ENCODE measurements at places on chromosomes 2 and 18.

DNA sequence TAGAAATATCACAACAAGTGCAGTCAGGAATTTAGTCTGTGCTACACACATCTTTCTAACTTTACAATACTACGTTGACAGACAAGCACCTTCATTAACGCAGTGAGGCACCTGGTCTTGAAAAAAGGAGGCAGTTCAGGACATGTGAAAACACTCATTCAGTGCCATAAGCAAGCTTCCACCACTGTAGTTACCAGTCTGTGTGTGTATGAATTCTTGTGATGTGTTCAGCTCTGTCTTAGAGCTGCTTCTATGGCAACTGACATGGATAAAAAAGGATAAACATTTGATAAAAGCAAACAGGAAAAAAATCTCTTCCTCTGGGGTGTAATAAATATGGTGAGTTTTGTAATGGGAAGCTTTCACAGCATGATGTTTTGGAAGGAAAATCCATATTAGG is 623.8 kb upstream of the NXPH2 start:
- no peak for DNase-seq

DNA sequence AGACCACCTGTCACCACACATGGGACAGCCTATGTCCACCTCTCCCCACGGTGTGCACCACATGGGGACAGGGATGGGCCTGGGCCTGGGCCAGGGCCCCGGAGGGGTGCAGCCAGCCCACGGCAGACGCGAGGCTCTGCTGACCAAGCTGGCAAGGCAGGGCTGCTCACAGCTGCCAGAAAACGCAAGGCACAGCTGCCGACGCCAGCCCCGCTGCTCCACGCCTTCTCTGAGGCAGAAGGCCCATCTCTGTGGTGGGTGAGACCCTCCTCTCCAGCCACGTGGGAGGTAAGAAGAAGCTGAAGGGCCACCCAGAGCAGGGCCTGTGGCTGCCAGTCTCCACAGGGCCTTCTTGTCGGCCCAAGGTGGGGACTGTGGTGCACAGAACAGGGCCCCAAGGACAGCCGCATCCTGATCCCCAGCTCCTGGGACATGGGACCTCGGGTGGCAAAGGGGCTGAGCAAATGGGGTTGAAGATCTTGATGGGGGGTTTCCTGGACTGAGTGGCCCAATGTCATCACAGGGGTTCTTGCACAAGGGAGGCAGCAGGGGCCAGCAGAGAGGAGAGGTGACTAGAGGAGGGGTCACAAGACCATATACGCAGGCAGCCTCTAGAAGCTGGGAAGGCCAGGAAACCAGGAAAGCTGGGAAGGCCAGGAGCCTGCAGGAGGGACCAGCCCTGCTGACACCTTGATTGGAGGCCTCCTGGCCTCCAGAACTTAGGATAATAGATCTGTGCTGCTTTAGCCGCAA is 72.3 kb downstream of the NDUFA10 start:
- DNase-seq = no peak

GRCh38 chr2:23436346-23437098 is 51.5 kb downstream of the KLHL29 start:
- DNase-seq = no peak

- DNase-seq = no peak
Measured at GRCh38 chr2:176135035-176135440, 5.5 kb downstream of the HOXD8 start.

GRCh38 chr2:129923265-129924091 is 56.0 kb upstream of the RAB6C start:
- peak; percentile 24 for DNase-seq

DNA sequence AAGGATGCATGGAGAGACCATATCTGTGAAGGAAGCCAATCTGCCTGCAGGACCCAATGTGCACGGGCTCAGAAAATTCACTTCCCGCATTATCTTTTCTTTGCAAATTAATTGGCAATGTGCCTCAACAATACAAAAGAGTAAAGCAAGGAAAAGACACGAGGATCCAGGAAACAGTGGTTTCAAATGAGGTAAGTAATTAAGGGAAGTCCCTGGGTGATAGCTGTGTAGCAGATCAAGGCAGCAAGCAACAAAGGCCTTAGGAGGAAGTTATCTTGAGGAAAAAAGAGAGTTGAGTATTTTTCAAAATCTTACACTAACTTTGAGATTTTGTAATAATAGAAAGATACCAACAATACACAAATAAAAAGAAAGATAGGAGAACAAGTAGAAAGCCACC is 44.3 kb upstream of the TGIF1 start:
- DNase-seq = no peak

DNA sequence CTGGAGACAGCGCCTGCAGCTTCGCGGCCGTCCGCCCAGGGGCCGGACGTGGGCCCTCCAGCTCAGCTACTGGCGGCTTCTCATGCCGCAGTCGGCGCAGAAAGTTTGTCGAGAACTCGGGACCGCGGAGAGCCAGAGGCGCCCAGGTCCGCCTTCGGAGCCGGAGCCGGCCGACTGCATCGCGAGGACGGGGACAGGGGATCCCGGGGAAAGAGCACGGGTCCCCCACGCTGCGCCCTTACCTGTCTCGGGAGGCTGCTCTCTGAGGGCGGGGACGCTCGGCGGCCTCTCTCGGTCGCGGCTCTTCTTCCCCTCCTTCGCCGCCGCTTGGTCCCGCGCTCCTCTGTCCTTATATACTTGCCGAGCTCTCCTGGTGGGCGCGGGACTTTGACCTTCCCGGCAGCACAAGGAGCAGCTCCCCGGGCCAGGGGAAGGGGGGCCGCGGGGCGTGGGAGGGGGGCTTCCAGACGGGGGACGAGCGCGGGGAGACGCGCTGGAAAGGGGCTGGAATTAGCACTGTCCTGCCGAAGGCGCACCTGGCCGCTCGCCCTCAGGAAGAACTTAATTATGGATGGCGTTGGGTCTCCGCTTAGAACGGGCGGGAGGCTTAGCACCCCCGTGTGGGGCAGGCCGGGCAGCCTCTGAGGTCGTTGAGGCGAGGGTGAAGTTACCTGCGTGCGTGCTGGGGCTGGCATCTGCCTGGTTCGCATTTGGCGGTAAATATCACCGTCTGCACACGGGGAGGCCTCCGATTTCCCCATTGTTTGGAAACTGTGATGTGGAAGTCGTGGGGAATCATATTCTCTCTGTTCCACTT is at the start of gene POMC:
Gene POMC, minus strand, starts transcription at position 325 of the 817 bp plus-strand sequence. CDS start 3,808 bp downstream, outside the sequence.
- DNase-seq = peak; percentile 61

DNA sequence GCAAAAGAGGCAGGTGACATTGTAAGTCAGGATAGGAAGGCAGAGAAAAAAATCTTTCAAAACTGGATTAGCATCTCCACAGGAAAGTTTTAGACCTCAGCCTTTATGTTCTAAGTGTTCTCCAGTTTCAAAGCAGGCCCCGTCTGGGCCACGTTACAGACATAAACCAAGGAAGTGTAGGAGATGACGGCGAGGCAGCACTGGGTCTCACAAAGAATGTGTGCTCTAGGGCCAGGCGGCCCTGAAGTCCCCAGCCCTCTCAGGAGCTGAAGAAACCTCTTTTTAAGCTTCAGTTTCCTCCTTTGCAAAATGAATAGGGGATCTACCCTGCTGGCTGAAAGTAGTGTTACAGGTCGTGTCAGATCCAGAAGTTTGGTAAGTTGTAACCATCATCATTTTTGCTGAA is 81.7 kb downstream of the SPRED2 start:
- peak; percentile 35 for DNase-seq

DNA sequence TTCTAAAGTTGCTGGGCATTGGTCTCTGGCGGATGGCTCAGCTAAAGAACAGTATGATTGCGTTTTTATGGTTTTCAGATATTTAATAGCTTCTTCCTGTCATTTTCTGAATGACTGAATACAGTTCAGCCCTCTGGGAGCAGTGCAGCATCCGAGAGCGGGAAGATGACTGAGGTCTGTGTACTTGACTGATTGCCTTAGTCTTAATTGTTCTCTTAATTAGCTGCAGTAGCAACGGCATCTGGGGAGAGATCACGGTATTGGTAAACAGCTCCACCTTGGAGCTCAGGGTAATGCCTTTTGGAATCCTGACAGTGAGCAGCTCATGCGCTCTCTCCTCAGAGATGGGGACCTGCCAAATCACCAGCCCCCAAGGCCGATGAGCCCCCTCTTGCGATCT is 481.4 kb upstream of the SPRED2 start:
- no peak for DNase-seq

DNA sequence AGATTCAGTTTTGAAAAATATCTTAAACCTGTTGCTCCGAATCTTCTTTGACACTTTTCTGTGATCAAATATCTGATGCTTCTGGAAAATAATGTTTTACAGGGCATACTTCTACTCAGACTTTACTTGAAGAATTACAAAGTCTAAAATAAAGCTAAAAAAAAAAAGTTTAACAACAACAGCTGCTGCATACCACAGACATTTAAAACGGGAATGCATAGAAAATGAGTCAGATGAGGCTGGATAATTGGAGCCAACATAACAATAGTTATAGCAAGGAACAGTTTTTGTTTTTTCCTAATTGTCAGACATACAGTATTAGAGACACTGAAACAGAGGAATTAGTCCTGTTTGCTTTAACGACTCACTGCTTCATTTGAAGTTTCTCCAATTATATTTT is 1090.2 kb downstream of the SUCLG1 start:
- peak; percentile 56 for DNase-seq

DNA sequence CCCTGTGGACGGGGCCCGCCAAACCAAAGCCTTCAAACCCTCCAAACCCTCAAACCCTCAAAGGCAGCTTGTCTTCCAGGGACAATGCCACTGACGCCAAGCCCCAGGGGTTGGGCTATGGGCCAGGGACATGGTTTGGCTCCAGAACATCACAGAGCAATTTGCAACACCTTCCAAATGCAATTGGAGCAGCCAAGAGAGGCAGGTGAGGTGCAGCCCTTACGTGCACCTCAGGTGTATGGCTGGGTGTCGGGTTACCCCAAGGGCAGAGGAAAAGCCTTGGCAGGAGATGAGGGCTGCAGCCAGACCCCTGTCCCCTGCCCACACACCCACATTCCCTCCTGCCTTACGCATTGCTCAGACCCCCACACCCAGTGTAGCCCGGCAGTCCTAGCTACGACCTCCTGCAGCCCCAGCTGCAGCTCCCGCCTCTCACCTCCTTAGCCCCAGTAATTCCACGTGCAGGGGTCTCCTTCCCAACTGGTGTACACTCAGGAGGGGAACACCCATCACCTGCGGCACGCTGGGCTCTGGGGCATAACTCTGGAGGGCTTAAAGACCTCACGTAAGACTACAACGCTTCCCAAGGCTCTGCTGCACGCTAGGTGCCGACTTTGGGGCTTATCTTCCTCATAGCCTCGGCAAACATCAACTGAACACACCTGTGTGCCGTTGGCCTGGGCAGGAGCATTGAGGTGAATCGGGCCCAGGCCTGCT is 88.7 kb downstream of the TFCP2L1 start:
- DNase-seq = no peak

Data from foreskin fibroblast (primary cell).